Psoas muscle (tissue), 8 donors: ENCODE measurements at places on chromosomes 5 and 9. TPM values are rescaled to one million over a fixed set of nuclear protein-coding genes. Genes with fewer than 3 reads are reported as not detected.
A peak's percentile ranks its signal among the peaks of the same experiment; 100 is the strongest.

SLU7 gene
- 76.0 TPM for polyA plus RNA-seq

RMI1 gene
- polyA plus RNA-seq, result 2.4 TPM

DNA sequence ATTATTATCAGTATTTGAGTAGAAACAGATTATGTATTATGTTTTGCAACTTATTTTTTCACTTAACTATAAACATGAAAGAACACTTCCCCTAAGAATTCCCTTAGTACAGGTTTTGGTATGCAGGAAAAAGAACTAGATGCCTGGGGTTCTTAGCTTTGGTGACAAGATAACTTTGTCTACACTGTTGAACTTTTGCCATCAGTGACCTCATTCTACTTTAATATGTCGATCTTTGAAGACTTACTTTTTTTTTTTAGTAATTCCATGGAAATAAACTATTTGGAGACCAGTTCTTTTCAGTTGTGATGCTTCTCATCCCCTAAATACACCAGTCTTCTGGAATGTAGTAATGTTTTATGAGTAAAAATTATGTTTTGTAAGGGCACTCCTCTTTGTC lies 34.3 kb downstream of the ZNF462 start:
- DNase-seq, result no peak

GRCh38 chr5:154627698-154628678 lies 127.2 kb upstream of the LARP1 start:
- no peak for DNase-seq

IL7R gene
- polyA plus RNA-seq, result 0.21 TPM

SEMA6A gene
- polyA plus RNA-seq, result 1.5 TPM

- DNase-seq, result peak; percentile 27
Observed at GRCh38 chr5:9156282-9156681, 389.6 kb downstream of the SEMA5A start.

AIF1L gene
- 6.3 TPM for polyA plus RNA-seq

FOXD4 gene
- polyA plus RNA-seq, result 0.25 TPM

- DNase-seq, result no peak
Observed at GRCh38 chr5:144207875-144208444, 37.3 kb downstream of the KCTD16 start.

- no peak for DNase-seq
Observed at GRCh38 chr9:107816561-107817021, 327.0 kb upstream of the KLF4 start.

PCDHGA5 gene
- polyA plus RNA-seq, result 0.07 TPM

DNA sequence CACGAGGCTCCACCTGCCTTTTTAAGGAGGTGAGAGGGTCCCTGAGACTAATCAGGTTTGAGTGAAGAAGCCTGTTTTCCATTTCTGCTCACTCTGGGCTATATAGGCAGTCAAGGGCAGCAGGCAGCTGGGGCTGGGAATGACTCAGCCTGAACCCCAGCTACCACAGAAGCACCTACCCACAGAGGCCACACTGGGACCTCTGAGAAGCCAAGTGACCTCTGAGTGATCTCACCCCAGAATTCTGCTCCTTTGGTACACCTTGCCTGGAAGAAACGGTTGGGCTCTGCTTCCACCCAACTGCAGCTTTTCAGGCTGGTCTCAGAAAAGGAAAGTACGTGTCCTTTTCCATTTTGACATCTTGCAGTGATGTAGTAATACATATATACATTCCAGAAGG lies 6.8 kb downstream of the FAM219A start:
- no peak for DNase-seq

LHX2 gene
- polyA plus RNA-seq, result not detected

DNA sequence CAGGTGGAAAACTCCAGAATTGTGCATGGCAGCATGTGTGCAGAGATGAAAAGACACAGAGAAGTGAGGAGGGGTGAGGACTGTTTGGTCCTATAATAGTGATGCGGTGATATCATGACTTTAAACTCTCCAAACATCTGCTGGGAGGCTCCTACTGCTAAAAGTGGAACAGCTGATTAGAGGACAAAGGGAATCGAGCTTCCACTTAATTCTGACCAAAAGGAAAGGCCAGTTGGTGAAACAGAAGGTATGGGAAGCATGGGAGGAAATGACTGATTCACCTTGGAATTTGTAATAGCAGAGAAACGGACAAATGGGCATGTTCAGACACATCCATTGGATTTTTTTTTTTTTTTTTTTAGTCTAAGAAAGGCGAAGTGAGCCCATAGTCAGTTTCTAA lies 67.5 kb upstream of the MAMDC2 start:
- DNase-seq, result no peak

TERT gene
- not detected for polyA plus RNA-seq

TRIM14 gene
- 0.13 TPM for polyA plus RNA-seq

GRCh38 chr5:82388181-82388580 lies 110.0 kb upstream of the RPS23 start:
- DNase-seq, result no peak
